ENCODE measurements at places on chromosomes 11 and 22. TPM values are rescaled to one million over a fixed set of nuclear protein-coding genes. Genes with fewer than 3 reads are reported as not detected.

GRCh38 chr22:19213442-19214077, 35.0 kb upstream of the SLC25A1 start:
- no peaks in the 10 kb centered on the region for H3K36me3 ChIP-seq
- no peaks in the 10 kb centered on the region for H3K4me1 ChIP-seq
- no peak overlapping the region for H3K4me3 ChIP-seq
- DNase-seq = no peak
- H3K27ac ChIP-seq = no peak overlapping the region

The TRIM51G gene
- total RNA-seq = not detected

The C11orf21 gene
- not detected for total RNA-seq

The KCNK7 gene
- not detected for total RNA-seq

GRCh38 chr11:57406337-57406904, 16.0 kb upstream of the PRG2 start:
- H3K36me3 ChIP-seq = 0 out of 2 replicates have a peak, but pooled peaks cover 13% of the 10 kb centered on the region
- peaks cover 24% of the 10 kb centered on the region for H3K4me1 ChIP-seq
- no peaks in the 10 kb centered on the region for H3K27me3 ChIP-seq
- no peak overlapping the region for H3K4me3 ChIP-seq

Measured in GM23248 (cell line).